Astrocyte (in vitro differentiated cells and primary cell): ENCODE measurements at places on chromosomes 1 and 21. TPM values are rescaled to one million over a fixed set of nuclear protein-coding genes. Genes with fewer than 3 reads are reported as not detected.

GRCh38 chr1:197415221-197415620, 147.2 kb downstream of the CRB1 start:
- no peak for DNase-seq

DNA sequence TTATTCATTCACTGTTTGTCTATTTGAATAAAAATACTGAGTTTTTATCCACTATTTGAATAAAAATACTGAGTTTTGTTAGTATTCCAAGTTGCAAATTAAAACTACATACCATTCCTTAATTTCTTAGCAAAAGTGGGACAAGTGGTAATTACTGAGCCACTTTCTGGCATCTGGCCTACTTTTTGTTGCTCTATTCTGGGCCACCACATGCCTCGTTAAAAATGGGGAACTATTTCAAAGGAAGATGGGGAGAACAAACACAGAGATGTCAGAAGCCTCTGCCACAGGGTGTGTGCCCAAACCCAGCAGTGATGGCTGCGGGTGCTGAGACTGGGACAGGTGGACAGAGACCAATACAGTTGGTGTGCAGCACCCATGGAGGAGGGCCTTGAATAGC, 14.6 kb downstream of the PIGP start:
- DNase-seq, result no peak

- DNase-seq, result no peak
These were observed 58.9 kb downstream of the TNFSF18 start for GRCh38 chr1:172991674-172992400.

- DNase-seq, result no peak
These were observed 8.7 kb downstream of the SLAMF7 start for GRCh38 chr1:160747717-160748116.

Gene COL9A2
- total RNA-seq, result 1.5 and 2.1 TPM in 2 replicates
